Stimulated activated CD4-positive, alpha-beta T cell treated with anti-CD3 and anti-CD28 coated beads, Interleukin-12 subunit alpha, Interleukin-12 subunit beta, amount 100 ng/mL, for 48 hours (primary cell): ENCODE measurements at places on chromosomes 16 and 17.

GRCh38 chr16:15980329-15980728 is 30.9 kb downstream of the ABCC1 start:
- no peak for DNase-seq

DNA sequence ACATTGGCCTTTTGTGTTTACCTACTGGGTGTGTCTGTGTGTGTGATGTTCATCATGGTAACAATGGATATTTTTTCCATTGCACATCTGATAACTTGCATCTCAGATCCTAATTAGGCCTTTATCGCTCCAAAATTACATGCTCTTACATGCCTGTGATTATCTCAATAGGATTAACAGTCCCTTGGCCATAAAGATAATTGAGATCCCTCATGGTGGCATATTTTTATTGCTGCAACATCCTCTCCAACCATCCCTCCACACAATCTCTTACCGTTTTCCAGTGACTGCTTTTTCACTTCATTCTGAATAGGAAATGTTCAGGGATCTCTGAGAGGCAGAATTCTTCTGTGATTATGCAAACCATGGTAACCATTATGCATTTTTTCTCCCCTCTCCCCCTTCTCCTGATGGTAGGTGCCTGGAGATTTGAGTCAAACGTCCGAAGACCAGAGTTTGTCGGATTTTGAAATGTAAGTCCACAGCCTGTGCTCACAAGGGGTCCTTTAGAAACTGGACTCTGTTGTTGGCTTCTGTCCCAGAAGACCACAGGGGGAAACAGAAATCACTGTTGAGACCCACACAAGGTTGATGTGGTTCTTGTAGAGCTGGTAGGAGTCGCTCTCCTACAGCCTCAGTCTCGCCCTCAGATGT is 405.5 kb downstream of the CPPED1 start:
- DNase-seq = no peak

GRCh38 chr16:47731252-47731651 is 270.1 kb downstream of the PHKB start:
- DNase-seq = no peak

- DNase-seq = no peak
Observed at GRCh38 chr17:40092581-40092980, 7.8 kb downstream of the NR1D1 start.

DNA sequence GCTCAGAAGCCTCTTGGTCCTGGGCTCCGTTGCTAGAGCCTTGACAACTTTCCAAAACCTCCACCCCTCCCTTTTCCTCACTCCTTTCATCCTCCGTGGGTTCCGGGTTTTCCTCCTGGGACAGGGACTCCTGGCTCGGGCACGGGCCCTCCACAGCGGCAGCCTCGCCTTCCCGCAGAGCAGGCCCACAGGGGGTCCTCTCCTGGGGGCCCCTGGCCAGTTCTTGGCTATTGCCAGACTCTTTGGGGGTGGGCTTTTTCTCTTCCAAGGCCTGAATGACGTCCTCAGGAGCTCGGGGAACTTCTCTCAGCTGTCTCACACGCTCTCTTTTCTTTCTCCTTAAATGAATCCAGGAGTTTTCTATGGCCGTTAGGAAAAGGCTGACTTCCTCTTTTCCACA is 19.3 kb upstream of the MNT start:
- no peak for DNase-seq

DNA sequence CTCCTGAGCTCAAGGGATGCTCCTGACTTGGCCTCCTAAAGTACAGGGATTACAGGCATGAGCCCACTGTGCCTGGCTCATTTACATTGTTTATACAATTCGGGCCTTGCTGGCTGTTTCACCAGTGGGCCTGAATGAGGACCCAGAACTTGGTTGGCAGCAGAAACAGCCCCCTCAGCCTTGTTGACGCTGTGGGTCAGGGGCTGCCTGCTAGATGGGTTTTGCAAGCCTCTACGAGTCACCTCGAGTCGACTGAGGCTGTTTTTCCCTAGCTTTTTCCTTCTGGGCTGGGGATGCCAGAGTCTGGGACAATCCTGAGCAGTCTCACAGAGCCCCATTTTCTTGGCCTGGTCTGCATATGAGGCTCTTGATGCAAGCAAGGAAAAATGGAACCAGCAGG is 16.1 kb downstream of the PPL start:
- no peak for DNase-seq

- no peak for DNase-seq
Observed at GRCh38 chr17:4293572-4293971, 29.8 kb upstream of the ANKFY1 start.

DNA sequence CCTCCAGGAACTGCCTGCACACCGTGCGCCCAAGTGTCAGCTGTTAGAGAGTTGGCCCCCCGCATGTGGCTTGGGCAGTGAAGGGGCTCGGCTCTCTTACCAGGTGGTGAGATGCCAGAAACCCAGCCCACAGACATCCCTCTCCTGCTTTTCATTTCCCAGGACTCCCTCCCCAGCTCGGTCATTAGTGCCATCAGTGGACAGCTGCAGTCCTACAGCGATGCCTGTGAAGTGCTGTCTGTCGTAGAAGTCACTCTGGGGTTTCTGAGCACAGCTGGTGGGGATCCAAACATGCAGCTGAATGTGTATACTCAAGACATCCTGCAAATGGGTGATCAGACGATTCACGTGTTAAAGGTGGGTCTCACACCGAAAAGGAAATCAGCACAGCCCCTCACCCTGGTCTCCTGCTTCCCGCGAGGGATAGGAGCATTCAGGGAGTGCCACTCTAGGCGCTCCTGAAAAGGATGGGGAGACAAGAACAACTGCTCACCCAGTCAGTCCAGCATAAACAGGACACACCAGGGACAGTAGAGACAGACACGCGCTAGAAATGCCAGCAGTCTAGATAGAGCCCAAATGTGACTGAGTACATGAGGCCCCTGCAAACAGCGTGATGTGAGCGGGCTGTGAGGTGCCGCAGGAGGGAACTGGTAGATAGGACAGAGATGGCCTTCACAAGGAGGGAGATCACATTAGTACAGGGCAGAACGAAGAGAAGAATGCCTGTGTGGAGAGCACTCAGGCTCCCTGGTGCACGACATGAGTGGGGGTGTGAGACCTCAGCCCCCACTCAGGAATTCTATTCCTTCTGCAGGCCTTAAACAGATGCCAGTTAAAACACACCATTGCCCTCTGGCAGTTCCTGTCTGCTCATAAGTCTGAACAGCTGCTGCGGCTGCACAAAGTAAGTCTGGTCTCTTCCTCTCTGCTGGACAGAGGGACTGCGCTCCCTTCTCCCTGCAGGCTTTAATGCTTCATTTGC is 25.7 kb upstream of the ENDOV start:
- no peak for DNase-seq

- no peak for DNase-seq
Observed at GRCh38 chr16:31458073-31458843, 1.0 kb upstream of the ARMC5 start.

GRCh38 chr16:11447836-11448235 is 102.6 kb downstream of the RMI2 start:
- no peak for DNase-seq

- no peak for DNase-seq
Observed at GRCh38 chr16:84687715-84688114, 12.1 kb upstream of the USP10 start.

DNA sequence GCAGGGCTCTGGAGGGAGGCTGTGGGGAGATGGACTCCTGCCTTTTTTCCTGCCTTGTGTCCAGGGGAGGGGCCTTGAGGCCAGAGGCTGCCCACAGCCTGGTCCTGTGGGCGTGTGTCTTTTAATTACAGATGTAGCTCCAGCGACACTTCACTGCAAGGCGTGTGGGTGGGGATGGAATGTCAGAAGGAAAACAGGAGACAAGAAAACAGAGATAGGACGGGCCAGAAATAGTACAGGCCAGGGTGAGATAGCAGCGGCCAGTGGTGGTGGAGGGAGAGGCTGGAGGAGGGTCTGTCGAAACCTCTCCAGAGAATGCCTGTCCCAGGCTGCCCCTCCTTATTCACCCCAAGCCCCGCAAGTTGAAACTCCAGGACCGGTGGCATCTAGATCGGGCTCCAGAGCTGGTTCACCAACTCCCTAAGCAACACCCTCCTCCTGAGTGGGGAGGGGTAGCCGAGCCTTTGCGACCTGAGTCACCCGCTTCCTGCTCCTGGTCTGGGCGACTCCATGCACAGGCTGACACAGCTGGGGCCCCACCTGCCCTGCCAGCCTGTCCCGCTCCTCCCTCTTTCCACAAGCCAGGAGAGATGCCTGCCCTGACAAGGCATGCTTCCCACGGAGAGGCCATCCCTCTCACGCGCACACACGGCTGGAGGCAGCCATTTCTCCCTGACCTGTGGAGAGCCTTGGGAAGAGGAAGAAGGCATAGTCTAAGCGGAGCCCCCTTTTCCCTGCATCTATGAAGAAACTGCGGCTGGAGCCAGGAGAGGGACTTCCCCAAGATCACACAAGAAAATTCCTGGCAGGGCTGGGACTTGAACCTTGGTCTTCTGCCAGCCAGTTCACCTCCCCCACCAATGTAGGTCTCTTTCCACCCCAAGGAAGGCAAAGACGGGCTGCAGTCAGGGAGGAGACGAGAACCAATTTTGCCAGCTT is 6.6 kb upstream of the JUP start:
- DNase-seq = no peak

- no peak for DNase-seq
Observed at GRCh38 chr17:15169676-15170075, 95.5 kb downstream of the PMP22 start.

GRCh38 chr17:57881143-57881542 is 31.3 kb upstream of the MRPS23 start:
- DNase-seq = no peak

DNA sequence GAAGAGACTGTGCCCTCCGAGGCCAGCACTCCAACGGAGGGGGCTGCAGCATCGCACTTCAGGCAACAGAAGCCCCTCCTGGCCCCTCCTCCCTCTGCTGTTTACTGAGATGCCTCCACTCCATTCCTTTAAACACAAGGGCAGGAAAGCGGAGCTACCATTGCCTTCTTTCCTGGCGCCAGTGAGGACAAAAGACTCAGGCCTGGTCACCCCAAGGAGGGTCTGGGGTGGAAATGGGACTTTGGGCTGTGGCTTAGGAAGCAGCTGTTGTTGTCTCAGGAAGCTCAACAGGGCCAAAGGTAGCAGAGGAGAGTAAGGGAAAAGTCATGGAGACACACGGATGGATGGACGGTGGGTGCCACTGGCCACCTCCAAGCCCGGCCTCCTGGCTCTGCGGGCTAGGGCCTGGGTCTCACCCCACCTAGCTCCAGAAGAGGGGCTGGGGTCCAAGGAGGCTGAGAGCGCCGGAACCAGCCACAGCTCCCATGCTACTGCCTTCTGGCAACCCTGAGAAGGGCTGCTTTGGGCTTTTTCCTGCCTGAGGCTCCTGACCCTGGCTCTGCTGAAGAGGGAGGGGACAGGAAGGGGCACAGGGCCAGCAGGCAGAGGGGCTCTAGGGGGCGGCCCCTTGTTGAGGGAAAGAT is 11.1 kb downstream of the CD300LG start:
- no peak for DNase-seq

DNA sequence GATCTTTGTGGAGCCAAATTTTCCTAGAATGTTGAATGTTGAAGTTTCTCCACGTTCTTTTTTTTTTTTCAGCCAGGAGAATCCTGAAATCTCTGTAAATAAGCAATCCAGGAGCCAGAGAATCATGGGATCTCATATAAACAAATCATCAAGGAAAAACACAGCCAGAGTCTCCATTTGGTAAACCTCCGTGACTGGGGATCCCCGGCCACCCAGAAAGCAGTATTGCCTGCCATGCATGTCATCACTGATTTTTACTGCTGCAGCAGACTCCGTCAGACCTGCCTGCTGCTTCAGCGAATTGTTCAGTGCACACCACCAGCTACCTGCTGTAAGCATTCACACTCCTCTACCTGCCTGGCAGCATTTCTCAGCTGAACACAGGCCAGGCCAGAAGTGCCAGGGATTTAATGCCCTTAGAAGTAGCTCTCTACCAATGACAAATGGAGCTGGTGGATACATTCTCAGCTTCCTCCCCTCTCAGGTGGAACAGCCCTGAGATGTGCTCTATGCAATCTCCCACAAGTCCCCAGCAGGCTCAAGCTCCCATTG is 158.6 kb downstream of the CYLD start:
- no peak for DNase-seq

GRCh38 chr17:28227316-28228108 is 91.5 kb upstream of the TMEM97 start:
- DNase-seq = no peak

DNA sequence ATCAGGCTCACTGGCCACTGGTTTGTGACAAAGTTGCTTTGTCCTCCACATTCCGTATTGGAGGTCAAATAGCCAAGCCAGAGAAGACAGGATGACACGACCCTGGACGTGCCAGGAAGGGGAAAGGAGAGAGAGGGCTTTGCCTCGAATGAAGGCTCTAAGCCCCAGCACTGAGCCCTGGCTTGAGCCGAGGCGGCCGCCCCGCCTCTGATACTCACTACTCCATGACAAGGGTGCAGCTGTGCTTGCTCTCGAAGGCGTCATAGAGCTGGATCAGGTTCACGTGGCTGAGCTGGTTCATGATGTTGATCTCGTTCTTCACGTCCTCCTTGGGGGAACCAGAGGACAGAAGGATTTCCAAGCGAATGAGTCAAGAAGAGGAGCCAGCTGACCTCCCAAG is 19.3 kb downstream of the MYLK3 start:
- DNase-seq = no peak

DNA sequence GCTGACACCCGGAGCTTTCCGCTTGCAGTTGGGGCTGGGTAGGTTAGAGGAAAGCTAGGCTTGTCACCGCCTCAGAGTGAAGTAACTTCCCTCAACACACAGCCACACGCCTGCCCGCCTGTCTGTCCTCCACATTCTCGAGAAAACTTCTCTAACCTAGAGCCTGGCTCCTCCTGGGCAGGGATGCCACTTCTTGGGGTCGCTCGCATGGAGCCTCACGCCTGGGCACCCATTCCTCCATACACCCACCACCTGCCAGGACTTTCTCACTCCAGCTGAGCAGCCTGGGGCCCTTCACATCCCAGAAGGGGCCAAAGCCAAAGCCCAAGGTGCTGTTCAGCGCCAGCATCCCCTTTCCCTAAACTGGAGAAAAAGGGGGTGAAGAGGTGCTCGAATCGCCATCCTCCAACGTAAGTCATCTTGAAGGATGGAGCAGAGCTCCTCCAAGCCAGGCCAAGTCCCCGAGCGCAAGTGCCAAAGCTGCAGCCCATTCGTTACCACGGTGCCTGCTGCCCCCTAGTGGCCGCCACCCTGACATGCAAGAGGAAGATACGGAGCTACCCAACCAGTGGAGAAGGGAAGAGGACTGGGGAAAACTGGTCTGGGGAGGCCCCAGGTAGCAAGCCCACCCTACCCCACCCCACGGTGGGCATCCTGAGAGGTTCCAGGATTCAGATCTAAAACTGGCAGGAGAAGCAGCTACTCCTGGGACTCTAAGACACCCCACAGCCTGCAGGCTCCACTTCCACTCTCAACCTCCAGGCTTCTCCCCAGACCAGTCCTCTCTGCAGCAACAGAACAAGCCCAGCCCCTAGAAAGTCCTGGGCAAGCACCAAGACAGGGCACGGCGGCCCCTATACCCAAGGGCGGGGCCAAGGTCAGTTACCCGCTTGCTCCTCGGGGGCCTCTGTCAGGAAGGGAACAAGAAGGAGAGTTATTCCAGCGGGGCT is 63.1 kb downstream of the MYO18A start:
- DNase-seq = peak; percentile 79

GRCh38 chr17:12977008-12977751 is 40.6 kb downstream of the ELAC2 start:
- no peak for DNase-seq

GRCh38 chr16:17335826-17336529 is 134.8 kb downstream of the XYLT1 start:
- no peak for DNase-seq

- no peak for DNase-seq
Observed at GRCh38 chr17:63170795-63171194, 204.8 kb downstream of the TANC2 start.
